ENCODE measurements at places on chromosomes 6 and 20.

DNA sequence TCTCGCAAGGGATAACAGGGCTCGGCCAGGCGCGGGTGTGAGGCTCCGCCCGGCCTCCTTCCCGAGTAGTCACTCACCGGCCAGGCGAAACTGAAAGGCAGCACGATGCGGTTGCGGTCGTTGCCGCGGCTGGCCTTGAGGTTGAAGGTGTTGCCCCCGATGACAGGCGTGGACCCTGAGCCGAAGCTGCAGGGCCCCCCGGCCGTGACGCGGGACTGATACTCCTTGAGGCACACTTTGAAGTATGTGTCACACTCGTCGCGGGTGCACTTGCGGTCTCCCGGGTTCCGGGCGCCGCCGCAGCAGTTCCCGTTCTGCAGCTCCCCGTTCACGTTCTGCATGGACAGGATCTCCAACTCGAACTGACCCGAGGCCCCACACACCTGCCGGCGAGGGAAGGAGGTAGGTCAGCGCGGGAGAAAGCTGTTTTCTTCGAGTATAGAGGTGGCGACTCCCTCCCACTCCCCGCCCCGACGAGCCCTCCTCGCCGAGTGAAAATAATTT, 1.1 kb downstream of the JAG1 start:
- H3K4me3 ChIP-seq = peak overlapping the region; percentile 69
- peaks cover 70% of the 10 kb centered on the region for H3K27me3 ChIP-seq
- peak; percentile 70 for DNase-seq
- H3K36me3 ChIP-seq = no peaks in the 10 kb centered on the region

GRCh38 chr20:45946149-45946970, 11.9 kb downstream of the PCIF1 start:
- peaks cover 28% of the 10 kb centered on the region for H3K4me1 ChIP-seq
- peaks cover 42% of the 10 kb centered on the region for H3K36me3 ChIP-seq
- peak; percentile 74 for DNase-seq
- no peaks in the 10 kb centered on the region for H3K27me3 ChIP-seq
- no peak overlapping the region for H3K4me3 ChIP-seq

GRCh38 chr6:46381579-46381978, 109.7 kb downstream of the RCAN2 start:
- peaks cover 21% of the 10 kb centered on the region for H3K27me3 ChIP-seq
- DNase-seq = no peak
- no peaks in the 10 kb centered on the region for H3K36me3 ChIP-seq

DNA sequence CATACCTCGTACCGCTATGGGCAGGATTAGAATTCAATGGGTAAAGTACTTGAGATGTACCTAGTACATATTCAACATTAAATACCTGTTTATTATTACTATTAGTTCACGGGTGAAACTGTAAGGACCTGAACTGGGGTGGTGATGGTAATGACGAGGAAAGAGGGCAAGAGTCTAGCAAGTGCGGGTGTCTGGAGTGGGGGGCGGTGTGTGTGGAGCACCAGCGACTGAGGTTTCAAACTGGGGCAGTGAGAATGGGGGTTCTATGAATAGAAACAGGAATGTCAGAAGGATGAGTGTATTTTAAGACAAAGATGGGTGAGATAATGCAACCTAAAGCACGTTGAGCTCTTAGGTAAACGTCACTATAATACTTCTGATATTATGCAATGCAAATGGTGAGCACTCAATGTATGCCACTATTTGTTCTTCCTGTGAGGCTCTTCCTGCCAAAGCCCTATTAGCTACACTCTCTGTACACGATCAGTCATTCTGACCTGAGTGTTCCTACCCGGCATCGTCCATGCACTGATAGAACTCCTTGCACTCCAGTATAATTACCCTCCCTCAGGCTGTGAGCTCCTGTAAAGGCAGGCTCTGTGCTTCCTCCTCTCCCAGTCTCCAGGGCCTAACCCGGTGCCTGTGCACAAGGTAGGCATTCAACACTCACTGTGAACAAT, 55.0 kb downstream of the ALDH5A1 start:
- peaks cover 7% of the 10 kb centered on the region for H3K27me3 ChIP-seq
- no peak overlapping the region for H3K27ac ChIP-seq
- no peaks in the 10 kb centered on the region for H3K36me3 ChIP-seq
- H3K4me3 ChIP-seq = no peak overlapping the region
- no peak for DNase-seq

All from activated CD4-positive, alpha-beta memory T cell treated with anti-CD3 and anti-CD28 coated beads for 36 hours (primary cell).